Left cardiac atrium (tissue), 4 donors: ENCODE measurements at places on chromosomes 2 and 18. TPM values are rescaled to one million over a fixed set of nuclear protein-coding genes. Genes with fewer than 3 reads are reported as not detected.

- no peak for DNase-seq
Observed at GRCh38 chr2:54901224-54901986, 148.8 kb downstream of the RTN4 start.

DNA sequence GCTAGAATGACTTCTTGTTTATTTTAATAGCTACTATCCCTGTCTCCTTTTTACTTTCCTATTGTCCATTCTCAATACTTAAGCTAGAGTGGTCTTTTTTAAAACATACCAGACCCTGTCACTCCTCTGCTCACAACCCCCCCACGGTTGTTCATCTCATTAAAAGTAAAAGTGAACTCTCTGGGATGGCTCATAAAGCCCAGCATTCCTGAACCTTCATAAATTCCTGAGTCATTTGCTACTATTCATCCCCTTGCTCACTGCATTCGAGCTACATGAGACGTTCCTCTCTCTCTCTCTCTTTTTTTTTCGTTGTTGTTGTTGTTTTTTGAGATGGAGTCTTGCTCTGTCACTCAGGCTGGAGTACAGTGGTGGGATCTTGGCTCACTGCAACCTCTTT is 148.7 kb upstream of the DSEL start:
- DNase-seq, result no peak

Gene SCN3A
- 1.1 TPM for total RNA-seq

Gene MYO7B
- total RNA-seq, result 0.89 TPM

DNA sequence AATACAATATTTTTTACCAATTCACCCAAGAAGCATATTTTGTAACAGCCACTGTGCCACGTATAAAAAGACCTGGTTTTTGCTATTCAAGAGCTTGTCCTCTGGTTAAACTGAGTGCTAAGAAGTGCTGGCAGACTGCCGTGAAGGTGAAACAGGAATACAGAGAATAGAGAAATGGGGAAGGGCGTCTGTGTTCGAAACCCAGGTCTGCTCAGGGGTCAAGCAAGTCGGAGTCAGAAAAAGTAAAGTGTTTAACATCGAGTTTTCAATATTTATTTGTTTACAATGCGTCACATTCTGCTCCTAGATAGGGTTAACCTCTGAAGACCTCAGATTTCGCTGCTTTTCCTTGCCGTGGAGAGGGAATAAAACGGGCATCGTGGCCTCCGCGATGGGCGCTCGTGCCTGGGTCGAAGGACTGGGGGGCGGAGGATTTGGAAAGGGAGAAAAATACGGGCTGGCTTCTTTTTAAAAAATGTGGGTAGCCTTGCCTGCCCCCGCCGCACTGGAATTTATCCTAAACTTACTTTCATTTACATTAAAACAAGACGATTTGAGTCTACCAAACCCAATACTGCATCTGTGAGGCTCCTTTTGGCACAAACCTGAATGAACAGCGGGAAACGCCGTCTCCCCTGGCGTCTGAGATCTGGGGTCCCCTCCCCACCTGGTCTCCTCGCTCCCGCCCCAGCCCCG is 1.1 kb upstream of the SNTG2 start:
- DNase-seq, result no peak

GRCh38 chr2:95025406-95026319 is at the start of gene MAL:
Gene MAL (plus strand): TSS chr2:95025708. CDS start chr2:95025793, 85 bp downstream.
- no peak for DNase-seq

Gene TTR
- total RNA-seq, result 0.34 TPM

Gene CD226
- 0.97 TPM for total RNA-seq

DNA sequence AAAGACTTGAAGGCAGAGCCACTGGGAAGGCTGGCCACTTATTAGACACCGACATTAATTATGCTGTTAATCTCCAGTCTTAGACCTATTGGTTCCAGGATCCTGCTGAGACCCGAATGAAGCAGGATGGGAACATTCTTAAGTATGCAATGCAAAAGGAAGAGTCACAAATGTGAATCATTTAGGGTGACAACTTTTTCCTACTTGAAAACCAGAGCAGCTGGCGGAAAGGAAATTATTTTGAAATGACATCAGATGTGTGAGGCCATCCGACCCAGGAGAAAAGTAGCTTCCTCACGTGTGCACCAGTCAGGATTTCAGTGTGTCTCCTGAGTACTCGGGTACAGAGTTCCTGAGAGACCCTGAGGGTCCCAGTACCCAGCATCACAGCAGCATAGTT is 222.9 kb upstream of the NCKAP5 start:
- DNase-seq, result no peak

GRCh38 chr2:239300871-239301735 is 99.7 kb downstream of the HDAC4 start:
- DNase-seq, result peak; percentile 24

DNA sequence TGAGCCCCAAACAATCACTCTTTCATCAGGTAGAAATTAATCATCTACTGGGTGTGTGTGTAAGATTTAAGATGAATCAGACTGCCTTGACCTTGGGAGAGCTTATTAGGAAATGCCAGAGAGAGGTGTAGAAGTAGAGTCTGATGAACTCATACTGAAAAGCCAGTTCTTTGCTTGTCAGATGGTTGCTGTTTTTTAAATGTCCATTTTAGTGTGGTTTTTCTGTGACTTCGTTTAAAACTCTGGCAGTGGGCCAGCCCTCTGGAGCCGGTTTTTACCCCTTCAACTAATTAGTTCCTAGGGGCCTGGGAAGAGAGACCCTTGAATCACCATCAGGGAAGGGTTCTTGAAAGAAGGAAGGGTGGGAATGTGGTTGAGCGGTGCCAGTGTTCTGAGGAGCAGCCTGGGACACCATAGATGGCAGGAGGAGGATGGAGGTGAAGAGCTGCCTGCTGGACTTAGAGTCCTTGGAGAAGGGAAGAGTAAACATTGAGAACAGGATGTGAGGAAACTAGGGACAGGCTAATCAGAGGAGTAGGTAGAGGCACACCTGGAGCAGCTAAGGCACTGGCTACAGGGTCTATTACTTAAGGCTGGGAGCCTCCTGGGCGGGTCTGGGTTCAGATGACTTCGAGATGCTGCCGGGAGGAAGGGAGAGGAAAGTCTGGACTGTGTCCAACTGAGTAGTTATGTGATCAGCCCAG is 66.1 kb downstream of the LRRFIP1 start:
- DNase-seq, result no peak

GRCh38 chr18:64712035-64712434 is 563.1 kb upstream of the LINC00305 start:
- DNase-seq, result no peak

DNA sequence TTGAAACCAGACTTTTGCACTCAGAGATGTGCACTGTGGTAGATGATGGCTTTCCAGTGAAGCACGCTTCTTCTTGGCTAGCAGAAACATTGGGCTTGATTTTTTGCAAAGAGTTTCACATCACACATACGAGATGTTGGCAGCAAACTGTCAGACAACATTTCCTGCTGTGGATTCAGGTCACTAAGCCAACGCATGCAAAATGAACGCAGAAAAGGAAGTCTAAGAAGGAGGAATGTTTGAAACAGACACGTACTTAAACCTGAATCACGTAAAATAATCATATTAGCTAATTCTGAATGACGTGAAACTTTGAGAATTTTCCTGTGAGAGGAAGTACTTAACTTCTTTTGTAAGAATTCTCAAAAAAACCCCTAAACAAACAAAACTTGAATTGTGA is 88.1 kb downstream of the EPB41L3 start:
- DNase-seq, result no peak

Gene MBP
- total RNA-seq, result 24.7 TPM

DNA sequence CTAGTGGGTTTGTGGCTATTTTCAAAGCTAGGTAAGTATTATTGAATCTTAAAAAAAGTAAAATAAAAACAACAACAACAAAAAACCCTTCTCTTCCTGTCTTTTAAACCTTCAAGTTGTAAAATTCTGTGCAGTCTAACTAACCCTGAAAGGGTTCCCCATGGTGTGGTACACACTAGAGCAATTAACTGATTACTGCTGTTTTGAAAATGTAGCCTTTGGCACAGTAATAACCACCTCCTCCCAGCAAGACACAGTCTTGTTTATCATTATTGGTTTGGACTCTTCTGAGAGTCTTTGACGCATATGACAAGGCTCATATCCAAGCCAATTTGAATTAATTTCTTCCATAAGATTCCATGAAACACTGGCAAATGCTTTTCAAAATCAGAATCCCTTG is 2184.6 kb upstream of the PIK3C3 start:
- no peak for DNase-seq

Gene PTPRN
- total RNA-seq, result not detected

- DNase-seq, result no peak
Observed at GRCh38 chr2:39469807-39470206, 32.7 kb upstream of the MAP4K3 start.

- DNase-seq, result no peak
Observed at GRCh38 chr2:236587861-236588815, 18.5 kb downstream of the ACKR3 start.

DNA sequence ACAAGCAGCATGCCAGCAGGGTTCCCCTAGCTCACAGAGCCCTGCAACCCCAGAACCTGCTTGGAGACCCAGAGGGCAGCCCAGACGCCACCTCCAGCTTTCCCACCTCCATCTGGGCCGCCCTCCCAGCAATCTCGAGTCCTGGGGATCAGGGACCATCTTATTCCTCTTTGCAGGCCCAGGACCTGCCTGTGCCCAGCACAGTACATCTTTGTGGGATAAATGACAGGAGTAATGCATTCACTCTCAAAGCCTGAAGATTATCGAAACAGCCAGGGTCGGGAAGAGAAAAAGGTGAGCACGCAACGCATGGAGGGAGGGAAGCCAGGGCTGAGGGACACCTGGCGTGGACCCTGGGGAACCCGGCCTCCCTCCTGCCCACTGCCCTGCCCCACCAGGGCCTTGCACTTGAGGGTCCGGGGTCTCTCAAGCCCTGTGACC is 144.1 kb downstream of the NDUFA10 start:
- no peak for DNase-seq

Gene TUBB8B
- not detected for total RNA-seq

Gene KCNJ3
- 27.5 TPM for total RNA-seq

GRCh38 chr2:42244520-42244919 is 75.4 kb downstream of the EML4 start:
- DNase-seq, result no peak

DNA sequence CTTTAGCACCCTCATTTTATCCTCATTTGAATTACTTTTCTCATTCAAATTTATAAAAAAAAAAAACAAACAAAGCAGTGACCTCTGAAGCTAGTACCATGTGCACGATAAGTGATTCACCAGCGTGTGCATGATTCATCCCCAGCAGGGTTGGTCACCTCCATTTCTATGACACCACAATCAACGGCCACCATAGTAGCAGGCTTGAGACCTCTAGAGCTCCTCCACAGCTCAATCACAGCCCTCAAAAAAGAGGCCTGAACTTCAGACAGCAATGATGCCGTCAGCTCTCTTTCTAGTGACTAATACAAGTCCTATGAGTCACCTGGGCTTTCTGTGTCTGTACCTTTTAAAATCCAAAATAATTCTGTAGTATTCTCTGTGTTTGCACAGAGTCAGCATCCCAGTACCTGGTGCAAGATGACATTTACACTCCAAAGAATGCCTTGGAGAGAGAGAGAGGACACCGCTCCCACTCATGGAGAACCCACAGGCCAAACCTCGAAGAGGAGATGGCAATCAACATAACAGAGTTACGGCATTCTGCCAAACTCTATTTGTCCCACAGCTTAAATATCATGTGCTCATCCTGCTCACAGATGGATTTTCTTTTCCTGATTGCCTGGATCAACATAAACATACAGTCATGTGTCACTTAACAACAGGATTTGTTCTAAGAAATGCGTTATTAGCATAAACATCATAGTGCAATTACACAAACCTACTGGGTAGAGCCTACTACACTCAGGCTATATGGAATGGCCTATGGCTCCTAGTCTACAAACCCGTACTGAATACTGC is 58.7 kb downstream of the L3MBTL4 start:
- no peak for DNase-seq

- DNase-seq, result no peak
Observed at GRCh38 chr2:237724811-237725478, 73.6 kb upstream of the RBM44 start.

DNA sequence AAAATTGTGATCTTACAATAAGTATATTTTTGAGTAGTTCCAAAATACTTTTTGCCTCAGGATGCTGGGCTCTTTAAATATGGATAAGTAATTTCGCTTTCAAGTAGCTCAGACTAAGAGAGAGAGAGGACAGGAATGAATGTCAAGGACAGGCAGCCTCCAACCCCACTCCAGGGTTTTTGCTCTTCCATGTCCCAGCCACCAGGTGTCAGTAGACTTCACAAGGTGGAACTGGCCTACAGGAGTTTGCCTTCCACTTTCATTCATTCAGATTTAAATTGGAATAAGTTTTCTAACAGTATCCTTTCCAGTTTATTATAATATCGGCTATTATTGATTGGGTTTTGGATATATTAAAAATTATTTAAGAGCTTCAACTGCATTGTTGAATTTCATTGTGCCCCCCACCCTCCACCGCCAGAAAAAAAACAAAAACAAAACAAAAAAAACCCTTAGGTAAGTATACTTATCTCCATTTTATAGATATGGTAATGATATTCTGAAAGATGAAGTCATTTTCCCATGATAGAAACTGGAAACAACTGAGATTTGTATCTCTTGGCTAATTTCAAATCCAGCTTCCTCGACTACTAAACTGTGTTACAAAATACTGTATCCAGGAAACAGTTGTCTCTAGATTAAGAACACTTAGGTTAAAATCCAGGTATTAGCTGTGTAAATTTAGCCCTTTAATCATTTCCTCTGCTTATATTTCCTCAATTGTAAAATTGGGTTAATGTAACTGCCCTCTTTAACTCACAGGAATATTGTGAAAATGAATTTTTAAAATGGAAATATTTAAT is 793.1 kb downstream of the ERBB4 start:
- peak; percentile 31 for DNase-seq
